ENCODE measurements at places on chromosomes 11 and 22. TPM values are rescaled to one million over a fixed set of nuclear protein-coding genes. Genes with fewer than 3 reads are reported as not detected.

- DNase-seq = no peak
Measured at GRCh38 chr22:45867906-45868555, 108.9 kb downstream of the WNT7B start.

GRCh38 chr22:22939588-22940368 is 52.2 kb downstream of the IGLL5 start:
- DNase-seq = no peak

GRCh38 chr11:8354622-8355415 is 91.1 kb upstream of the LMO1 start:
- peak; percentile 49 for DNase-seq

GRCh38 chr22:25492841-25493734 is 71.4 kb upstream of the GRK3 start:
- DNase-seq = no peak

GRCh38 chr11:70302419-70302752 is 31.9 kb downstream of the PPFIA1 start:
- DNase-seq = no peak

DNA sequence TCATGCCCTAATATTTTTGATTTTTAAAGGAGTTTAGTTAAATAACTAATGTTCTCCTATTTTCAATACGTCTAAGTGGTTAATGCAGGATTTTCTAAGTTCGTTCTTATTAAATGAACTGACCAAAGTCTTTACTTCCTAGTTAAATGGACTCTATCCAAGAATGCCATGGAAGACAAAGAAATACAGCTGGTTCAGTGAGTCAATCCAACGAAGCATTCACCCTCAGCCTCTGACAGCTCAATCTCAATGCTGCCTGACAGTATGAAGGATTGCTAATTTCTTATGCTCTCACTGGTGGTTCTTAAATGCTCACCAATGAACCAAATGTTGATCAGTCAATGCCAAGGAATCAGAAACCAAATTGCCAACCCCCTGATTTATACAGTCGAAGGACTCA is 219.4 kb downstream of the CADM1 start:
- no peak for DNase-seq

- no peak for DNase-seq
Measured at GRCh38 chr11:68008381-68009337, 1.5 kb upstream of the ALDH3B1 start.

HARBI1 gene
- total RNA-seq = 7.7 TPM

KRTAP5-11 gene
- total RNA-seq = not detected
